ENCODE measurements at places on chromosomes 6 and 20.

GRCh38 chr6:80872199-80872950, 765.9 kb downstream of the BCKDHB start:
- DNase-seq = peak; percentile 4

- no peak for DNase-seq
Observed at GRCh38 chr6:110348961-110349690, 9.0 kb downstream of the METTL24 start.

DNA sequence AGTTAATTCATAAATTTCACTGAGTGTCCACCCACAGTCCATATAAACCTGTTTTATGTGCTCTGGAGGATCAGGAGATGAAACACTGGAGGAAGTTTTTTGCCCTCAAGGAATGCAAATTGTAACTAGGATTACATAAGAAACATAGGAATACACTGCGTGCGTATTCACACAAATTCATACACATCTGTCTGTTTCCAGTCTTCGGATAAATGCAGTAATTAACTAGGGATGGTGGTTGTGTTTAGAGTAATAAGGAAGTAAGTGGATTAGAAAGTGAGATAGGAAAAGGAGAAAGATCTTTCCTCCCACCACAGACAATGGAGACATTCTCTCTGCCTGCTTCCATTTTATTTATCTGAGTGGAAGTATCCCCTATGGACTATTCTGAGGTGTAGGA, 35.7 kb upstream of the POPDC3 start:
- no peak for DNase-seq

- DNase-seq = no peak
Observed at GRCh38 chr6:53944543-53944942, 149.7 kb downstream of the LRRC1 start.

- no peak for DNase-seq
Observed at GRCh38 chr20:10579942-10580341, 93.9 kb downstream of the JAG1 start.

Data from AG09309 (cell line).